ENCODE measurements at places on chromosomes 13 and 19.

DNA sequence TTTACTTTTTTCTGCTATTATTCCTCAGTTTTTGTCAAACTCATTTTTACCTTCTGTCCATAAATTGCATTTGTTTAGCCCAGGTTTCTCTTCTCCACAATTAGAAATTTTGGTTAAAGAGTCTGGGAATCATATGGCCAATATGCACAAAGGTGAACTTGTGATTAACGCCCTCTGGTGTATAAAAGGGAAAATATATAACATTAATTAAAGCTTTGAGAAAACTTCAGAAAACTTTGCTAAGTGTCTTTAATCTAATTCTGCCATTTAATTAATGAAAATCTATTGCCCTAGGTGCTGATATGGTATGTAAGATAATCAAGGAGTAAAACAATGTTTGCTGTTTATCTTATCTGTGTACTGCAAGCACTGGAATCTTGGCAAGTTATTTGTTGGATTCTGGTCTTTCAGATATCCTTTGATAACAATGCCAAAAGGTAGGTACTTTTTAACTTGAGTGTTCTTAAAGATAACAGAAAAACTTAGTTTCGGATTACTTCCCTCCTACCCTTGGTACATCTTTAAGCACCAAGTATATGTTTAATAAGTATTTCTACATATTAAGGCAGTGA is 402.6 kb downstream of the SUCLA2 start:
- no peak for DNase-seq

DNA sequence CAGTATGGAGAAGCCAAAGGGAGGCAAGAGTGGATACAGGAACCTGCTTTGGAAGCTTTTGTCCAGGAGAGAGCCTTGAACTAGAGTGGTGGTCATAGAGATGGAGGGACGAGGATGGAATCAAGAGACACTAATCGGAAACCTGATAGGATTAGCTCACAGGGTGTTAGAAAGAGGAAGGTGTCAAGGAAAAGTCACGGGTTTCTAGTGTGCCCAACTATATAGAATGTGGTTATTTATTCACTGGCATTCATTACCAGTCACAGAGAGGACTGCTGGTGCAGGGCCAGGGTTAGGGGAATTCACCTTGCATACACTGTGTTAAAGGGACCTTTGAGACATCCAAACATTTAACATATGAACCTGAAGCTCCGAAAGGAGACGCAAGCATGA is 43.4 kb upstream of the URAD start:
- DNase-seq = no peak

GRCh38 chr19:855566-856120 is 3.5 kb downstream of the ELANE start:
- no peak for DNase-seq

DNA sequence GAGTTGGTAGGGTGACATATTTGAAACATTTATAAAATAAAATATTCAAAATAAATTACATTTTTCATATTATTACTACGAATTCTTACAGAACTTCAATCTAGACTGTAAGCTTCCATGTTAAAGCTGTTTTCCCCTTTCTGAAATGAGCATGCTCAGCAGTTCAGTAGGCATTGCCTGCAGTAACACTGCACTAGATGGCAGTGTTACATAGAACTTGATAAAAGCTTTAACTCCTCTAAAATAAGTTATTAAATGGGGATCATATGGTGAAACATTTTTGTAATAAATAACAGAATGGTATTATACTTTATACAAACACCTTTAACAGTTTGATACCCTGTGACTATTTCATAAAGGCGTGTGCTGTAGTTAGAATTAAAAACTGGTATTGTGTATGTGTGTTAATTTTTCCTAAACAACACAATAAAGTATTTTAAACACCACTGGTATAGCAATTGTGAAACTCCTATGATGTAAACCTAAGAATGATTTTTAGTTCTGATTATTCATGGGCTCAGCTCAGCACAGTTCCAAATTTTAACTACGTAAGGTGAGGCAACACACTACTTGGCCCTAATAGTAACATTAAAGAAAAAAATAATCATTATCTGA is 11.6 kb upstream of the GPR18 start:
- no peak for DNase-seq

GRCh38 chr19:6610934-6611852 is 20.2 kb upstream of the CD70 start:
- no peak for DNase-seq

GRCh38 chr19:48385461-48386087 is 5.8 kb downstream of the KDELR1 start:
- no peak for DNase-seq

GRCh38 chr19:5801796-5802619 is 2.9 kb upstream of the NRTN start:
- no peak for DNase-seq

GRCh38 chr13:75861786-75862185 is 225.7 kb downstream of the LMO7 start:
- DNase-seq = no peak

GRCh38 chr13:30172593-30173302 is 134.6 kb downstream of the KATNAL1 start:
- DNase-seq = no peak

GRCh38 chr19:963486-963951 is 20.6 kb upstream of the WDR18 start:
- DNase-seq = no peak

DNA sequence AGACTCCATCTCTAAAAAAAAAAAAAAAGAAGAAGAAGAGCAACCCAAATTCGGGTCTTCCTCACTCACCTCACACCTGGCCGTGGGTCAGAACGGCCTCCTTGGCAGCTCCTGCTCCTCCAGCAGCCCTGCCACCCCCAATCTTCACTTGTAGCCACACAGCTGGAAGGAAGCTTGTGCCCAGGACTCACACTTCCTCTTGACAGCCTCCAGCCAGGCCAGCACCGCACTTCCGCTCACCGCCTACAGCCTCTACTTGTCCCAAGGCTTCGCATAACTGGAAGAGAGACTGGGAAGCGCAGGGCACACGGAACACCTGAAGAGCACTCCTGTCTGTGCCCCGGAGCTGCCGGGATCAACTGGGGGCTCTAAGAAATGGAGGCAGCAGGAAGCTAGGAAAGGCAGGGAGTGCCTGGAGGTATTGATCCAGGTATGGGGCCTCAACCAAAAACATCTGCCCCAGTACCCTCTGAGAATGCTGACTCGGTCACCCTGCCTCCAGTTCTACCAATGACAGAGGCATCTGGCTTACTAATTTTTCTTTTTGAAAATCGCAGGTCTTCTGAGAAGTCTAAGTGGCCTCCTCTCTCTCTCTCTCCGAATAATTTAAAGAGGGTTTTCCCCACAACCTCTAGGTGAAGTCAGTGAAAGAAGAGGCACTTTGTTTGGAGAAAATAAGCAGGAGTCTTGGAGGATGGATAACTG is 31.1 kb upstream of the ATP12A start:
- no peak for DNase-seq

DNA sequence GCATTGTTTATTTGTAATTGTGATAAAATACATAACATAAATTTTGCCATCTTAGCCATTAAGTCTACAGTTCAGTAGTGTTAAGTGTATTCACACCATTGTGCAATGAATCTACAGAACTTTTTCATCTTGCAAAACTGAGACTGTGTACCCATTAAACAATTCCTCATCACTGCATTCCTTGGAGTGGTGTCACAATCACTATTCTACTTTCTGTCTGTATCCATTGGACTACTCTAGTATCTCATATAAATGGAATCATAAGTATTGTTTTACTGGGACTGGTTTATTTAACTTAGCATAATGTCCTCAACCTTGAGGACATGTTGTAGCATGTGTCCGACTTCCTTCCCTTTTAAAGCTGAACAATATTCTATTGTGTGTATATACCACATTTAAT is 36.8 kb downstream of the UFM1 start:
- no peak for DNase-seq

DNA sequence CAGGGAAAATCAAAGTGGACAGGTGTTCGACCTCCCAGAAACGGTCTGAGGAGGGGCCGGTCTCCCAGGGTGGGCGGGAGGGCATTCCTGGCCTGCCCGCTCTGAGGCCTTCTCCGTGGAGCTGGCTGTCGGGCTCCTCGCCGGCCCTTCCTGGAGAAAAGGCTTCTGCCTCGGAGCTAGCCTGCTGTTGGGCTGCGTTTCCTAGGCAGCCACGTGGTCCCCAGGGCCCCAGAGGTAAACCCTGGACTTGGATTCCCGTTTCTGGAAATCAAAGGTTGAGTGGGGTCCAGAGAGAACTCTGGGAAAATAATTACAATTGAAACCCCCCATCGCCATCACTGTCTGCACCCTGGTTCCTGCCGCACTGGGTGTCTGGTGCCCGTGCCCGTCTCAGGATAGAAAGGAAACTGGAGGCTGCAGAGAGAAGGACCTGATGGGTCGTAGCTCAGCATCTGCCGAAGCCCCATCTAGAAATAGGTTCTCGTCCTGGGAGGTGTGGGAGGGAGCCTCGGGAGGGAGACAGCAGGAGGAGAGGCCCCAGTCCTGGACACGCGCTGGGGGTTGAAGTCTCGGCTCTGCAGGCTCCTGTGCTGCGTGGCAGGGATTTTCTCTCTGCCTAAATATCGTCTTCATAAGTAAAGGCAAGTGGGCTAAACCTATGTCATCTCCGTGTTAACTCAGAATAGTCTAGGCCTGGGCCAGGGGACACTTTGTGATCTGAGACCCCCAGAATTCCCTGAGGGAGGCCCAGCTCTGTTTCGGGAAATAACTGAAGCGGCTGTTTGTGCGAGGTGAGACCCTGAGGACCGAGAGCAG is 7.7 kb upstream of the PROZ start:
- DNase-seq = no peak

DNA sequence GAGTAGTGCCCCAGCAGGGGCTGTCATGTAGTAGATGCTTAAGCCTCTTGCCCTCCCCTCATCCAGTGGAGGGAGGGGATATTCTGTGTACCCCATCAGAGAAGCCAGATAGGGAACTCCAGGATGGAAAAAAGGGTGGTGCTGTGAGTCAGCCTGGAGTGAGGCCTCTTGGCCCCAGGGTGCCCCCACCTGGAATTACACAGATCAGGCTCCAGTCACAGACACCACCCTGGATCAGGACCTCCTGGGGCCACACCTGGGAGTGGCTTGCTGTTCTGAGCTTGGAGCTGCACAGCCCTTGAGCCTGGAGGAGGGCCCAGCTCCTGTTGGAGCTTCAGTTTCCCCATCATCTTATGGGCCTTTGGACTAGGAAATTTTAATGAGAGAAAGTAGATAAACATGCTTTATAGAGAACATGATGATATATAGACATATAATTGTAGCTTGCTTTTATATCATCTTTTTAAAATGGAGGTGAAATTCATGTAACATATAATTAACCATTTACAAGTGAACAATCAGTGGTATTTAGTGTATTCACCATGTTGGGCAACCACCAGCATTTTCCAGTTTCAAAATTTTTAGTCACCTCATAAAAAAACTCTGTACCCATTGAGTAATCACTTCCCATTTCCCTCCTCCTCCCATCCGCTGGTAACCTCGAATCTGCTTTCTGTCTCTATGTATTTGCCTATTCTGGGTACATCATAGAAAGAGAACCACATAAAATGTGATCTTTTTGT is 24.6 kb downstream of the CYP4F22 start:
- no peak for DNase-seq

DNA sequence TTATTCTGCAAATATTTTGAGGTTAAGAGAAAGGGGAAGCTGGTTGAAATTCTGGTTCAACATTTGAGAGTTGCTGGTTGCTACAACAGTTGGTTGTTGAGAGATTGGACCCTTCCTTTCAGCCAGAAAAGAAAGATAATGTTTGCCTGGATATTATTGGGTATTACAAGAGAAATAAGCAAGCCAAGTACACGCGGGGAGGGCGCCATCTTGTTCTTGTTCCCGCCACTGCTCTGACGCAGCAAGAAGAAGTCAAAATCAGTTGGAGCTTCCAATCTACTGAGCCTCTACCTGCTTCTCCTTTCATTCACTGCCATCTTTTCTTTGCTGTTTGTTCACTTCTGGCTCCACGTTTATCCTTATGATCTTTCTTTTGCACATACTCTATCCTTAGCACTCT is 18.4 kb downstream of the BSPH1 start:
- no peak for DNase-seq

GRCh38 chr13:62294244-62294643 is 878.6 kb upstream of the PCDH20 start:
- DNase-seq = no peak

- DNase-seq = no peak
Observed at GRCh38 chr19:43332058-43332922, 21.2 kb upstream of the CD177 start.

DNA sequence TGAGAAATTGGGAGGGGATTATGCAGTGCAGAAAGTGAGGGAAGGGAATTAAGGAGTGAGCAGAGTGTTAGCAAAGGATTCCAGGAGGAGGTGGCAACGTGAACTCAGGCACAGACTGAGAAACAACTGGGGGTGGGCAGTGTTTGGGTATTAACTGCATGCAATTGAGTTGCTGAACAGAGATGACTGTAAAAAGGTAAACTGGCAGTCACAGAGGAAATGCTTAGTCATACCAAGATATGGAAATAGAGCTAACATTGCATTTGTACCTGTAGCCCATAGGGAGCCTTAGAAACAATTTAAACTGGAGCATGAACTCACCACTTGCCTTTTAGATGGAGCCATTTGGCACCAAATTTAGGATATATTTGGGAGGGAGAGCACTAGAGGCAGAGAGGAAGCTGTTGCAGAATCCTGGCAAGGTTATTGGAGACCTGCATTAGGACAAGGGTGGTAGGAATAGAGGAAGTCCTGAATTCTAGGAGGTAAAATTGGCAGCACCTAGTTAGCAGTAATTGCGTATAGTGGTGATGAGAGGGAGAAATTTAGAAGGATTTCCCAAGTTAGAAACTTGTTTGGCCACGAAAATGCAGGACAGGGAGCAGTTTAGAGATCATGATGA is 100.6 kb upstream of the FRY start:
- no peak for DNase-seq

DNA sequence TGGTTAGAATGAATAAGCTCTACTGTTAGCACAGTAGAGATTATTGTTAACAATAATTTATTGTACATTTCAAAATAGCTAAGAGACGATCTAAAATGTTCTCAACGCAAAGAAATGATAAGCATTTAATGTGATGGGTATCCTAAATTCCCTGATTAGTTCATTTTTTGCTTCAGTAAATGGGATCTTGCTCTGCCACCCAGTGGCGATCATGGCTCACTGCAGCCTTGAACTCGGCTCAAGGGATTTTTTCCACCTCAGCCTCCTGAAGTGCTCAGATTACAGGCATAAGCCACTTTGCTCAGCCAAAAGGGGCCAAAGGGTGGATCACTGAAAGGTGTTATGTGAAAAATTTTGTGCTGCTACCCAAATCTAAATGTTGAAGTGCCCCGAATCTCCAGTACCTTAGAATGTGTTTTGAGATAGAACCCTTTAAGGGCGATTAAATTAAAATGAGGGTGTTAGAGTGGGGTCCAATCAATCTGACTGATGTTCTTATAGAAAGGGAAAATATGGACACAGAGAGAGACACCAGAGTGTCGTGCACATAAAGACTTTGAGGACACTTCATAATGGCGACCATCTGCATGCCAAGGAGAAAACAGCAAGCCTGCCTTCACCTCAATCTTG is 31.5 kb upstream of the ZNF766 start:
- peak; percentile 47 for DNase-seq

- no peak for DNase-seq
Observed at GRCh38 chr13:100811928-100812327, 137.3 kb upstream of the TMTC4 start.

Data from stimulated activated CD4-positive, alpha-beta T cell treated with anti-CD3 and anti-CD28 coated beads, Interleukin-2, amount 100 ng/mL, for 48 hours (primary cell).